ENCODE measurements at places on chromosomes 1 and 21. TPM values are rescaled to one million over a fixed set of nuclear protein-coding genes. Genes with fewer than 3 reads are reported as not detected.

DNA sequence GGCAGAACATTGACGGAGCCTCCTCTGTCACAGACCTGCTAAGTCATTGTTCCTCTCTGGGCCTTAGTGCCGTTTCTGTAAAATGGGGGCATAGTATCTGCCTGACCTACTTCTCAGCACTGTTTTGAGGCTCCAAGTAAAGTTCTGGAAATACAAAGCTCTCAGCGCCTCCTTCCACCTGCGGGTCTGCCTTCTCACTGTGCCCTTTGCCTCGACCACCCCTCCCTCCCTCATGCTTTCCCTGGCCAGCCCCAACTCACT lies 15.4 kb upstream of the WASF2 start:
- no peak for DNase-seq

GRCh38 chr1:33973799-33974545 lies 110.1 kb downstream of the HMGB4 start:
- DNase-seq, result no peak

The PGBD5 gene
- not detected for total RNA-seq

The NPPA gene
- not detected for total RNA-seq

The VTCN1 gene
- not detected for total RNA-seq

- DNase-seq, result no peak
These were observed 39.9 kb upstream of the BCL10 start for GRCh38 chr1:85316321-85316720.

The OR2T35 gene
- not detected for total RNA-seq

The EVI5 gene
- 22.5 TPM for total RNA-seq

DNA sequence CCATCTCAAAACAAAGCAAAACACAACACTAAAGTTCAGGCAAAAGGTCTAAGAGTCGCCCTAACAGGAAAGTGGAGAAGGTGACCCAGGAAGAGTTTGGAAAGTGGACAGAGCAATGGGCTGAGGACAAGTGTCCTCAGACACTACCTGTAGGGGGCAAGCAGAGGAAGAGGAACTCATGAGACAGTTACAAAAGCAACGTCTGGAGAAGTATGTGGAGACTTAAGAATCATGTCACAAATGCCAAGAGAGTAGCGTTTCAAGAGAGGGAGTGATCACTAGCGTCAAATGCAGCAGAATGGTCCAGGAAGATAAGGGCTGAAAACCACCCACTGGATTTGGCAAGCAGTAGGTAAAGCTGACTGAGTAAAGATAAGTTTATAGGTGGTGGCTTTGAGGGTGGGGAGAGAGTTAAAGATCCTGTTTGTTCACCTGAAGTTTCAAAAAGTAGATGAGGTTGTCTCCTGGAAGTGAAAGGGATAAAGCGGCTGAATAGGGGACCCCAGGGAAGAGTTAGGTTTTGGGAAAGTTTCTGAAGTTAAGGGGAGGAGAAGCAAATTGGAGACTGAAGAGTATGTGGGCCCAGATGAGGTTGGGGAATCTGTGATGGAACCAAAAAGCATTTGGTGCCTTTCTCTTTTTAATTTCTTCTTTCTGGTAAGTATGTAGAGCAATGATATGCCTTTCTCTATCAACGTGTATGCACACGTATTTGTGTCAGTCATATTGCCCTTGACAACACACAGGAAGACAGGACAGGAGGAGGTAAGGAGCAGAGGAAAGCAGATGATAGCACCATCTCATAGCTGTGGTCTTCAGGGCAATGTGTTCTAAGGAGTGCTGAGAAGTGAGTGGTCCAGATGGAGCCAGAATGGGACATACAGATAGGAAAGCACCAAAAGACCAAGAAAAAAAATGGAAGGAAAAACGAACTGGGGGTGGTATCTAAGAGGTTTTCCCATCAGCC lies 3.1 kb downstream of the BSDC1 start:
- DNase-seq, result no peak

The SLC19A1 gene
- total RNA-seq, result 41.2 TPM

The VHLL gene
- not detected for total RNA-seq

- no peak for DNase-seq
These were observed 18.2 kb downstream of the TSNAX start for GRCh38 chr1:231546693-231547092.

- DNase-seq, result no peak
These were observed 110.1 kb downstream of the CDC7 start for GRCh38 chr1:91610789-91611188.

DNA sequence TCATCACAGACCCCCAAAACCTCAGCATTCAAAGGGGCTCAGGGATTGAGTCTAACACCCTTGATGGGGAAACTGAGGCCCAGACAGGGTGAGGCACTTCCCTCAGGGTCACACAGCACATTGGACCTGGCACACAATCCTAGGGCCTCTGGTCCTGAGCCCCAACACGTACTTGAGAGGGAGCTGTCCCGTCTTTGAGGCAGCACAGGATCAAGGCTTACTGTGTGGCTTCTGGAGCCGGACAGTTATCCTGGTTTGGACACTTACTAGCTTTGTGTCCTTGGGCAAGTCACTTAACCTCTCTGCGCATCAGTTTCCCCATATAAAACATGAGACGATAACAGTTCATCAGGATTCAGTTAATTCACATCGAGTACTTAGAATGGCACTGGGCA lies 26.5 kb downstream of the RUNX3 start:
- DNase-seq, result no peak

DNA sequence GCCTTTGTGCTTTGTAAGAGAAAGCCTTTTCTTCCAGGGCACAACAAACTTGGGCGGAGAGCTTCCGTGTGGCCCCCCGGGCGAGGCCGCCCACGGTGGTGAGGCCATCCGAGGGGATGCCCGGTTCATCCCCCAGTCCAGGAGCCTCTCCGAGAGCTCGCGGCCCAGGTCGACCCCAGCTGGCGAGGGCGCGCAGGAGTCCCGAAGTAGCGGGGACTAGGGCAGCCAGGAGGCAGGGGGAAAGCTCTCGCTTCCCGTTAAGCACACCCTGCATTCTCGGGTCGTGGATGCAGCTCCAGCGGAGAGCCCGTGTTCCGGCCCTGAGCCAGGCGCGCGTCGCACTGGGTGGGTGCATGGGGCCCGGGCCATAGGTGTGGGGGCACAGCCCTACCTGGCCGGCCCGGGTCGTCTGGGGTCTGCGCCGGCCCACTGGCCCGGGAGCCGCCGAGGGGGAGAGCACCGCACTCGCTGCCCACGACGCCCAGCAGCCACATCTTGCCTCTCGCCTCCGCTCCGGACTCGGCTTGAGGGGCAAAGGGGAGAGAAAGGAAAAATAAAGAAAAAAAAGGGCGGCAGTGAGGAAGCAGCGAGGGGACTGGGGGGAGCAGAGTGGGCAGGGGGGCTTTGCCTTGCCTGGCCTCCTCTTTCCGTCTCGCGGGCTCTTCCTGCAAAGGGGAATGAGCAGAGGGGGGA lies 1.8 kb downstream of the RNF220 start:
- no peak for DNase-seq

- DNase-seq, result no peak
These were observed 30.6 kb downstream of the PHC2 start for GRCh38 chr1:33400153-33400911.

The CACNA1E gene
- not detected for total RNA-seq

GRCh38 chr1:149844101-149844500 lies 55.3 kb upstream of the BOLA1 start:
- DNase-seq, result peak; percentile 70

DNA sequence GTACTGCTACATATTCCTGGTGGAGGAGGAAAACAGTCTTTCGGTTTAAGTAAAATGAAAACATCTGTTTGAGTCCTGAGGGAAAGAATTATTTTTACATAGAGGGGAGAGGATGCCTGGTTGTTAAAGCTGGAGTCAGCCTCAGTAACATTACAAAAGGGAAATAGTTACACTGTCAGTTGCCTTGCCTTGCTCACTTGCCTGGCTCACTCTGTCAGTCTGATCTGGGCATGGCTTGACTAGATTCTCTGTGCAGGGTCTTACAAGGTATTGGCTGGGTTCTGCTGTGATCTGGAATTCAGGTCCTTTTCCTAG lies 8.4 kb upstream of the UBE2U start:
- no peak for DNase-seq

The CD48 gene
- total RNA-seq, result 131 TPM

GRCh38 chr1:211680752-211681327 lies 5.4 kb upstream of the NEK2 start:
- peak; percentile 94 for DNase-seq

The ZNF695 gene
- 14.2 TPM for total RNA-seq

The DNM3 gene
- total RNA-seq, result 0.30 TPM
